Activated T-cell treated with anti-CD3 and anti-CD28 coated beads, Interleukin-2, amount 50 U/mL, for 72 hours (primary cell): ENCODE measurements at places on chromosomes 13 and 19.

GRCh38 chr19:19205416-19206410 is 2.5 kb upstream of the NR2C2AP start:
- no peak overlapping the region for H3K27ac ChIP-seq
- H3K27me3 ChIP-seq = peaks cover 9% of the 10 kb centered on the region
- H3K36me3 ChIP-seq = peaks cover 2% of the 10 kb centered on the region
- peaks cover 41% of the 10 kb centered on the region for H3K4me1 ChIP-seq
- H3K4me3 ChIP-seq = no peak overlapping the region

DNA sequence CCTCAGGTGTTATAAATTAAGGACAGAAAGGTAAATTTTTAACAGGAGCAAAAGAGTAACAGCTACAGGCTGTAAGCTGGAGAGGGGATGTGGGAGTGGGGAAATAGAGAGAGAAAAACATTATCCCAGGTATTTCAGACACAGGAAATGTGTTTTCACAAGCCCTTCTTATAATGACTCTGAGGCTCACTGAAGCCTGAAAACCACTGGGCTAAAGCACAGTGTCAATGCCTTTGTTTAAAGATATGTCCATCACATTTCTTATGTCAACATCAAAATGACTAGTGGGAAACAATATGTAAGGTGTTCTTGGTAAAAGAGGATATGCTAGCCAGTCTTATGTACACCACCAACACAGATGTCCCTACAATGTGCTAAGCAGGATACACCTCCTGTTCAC is 365.9 kb downstream of the FGF14 start:
- H3K4me3 ChIP-seq = no peak overlapping the region
- no peak for DNase-seq
- no peaks in the 10 kb centered on the region for H3K4me1 ChIP-seq
- no peaks in the 10 kb centered on the region for H3K36me3 ChIP-seq

DNA sequence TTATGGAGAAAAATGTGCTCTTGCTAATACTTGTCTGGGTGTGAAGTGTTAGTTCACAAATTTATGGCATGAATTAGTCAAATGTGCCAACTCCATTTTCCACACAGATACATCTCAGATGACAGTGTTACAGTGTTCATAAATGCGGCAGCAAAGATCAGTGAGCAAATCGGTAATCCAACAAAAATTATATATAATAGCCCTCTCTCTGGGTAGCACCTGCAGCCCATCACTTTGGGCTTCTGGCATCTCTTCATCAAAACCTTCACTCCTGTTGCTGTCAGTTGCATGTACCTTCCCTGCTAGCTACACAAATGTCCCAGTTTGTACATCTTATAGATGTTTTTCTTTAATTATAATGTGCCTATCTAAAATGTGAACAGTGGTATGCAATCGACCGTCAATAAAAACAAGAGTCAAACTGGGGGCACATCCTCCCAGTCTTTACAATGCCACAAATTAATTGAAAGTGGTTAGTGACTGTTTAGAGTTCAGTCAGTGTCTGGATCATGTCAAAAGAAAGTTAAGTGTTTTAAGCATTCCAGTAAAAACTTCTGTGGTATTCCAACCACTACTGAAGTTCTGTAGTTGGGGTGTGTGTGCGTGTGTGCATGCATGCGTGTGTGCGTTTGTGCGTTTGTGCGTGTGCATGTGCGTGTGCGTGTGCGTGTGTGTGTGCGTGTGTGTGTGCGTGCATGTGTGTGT is 448.9 kb downstream of the DCT start:
- no peak overlapping the region for H3K4me3 ChIP-seq
- no peak for DNase-seq
- no peak overlapping the region for H3K27ac ChIP-seq
- no peaks in the 10 kb centered on the region for H3K4me1 ChIP-seq
- H3K27me3 ChIP-seq = peaks cover 11% of the 10 kb centered on the region

DNA sequence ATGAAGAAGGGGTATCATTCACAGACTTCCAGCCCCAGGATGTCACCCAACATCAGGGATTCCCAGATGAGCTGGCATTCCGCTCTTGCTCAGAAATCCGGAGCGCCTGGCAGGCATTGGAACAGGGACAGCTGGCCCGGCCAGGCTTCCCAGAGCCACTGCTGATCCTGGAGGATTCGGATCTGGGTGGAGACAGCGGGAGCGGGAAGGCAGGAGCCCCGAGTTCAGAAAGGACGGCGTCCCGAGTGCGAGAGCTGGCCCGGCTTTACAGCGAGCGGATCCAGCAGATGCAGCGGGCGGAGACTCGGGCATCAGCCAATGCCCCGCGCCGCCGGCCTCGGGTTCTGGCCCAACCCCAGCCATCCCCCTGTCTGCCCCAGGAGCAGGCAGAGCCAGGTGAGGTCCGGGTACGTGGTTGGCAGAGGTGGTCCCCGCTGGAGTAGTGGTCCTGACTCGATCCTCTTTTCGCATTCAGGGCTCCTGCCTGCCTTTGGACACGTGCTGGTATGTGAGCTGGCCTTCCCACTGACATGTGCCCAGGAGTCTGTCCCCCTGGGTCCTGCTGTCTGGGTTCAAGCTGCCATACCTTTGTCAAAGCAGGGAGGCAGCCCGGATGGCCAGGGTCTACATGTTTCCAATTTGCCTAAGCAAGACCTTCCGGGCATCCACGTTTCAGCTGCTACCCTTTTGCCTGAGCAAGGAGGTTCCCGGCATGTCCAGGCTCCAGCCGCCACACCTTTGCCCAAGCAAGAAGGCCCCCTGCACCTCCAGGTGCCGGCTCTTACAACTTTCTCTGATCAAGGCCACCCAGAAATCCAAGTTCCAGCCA is 11.0 kb downstream of the PLEKHG2 start:
- H3K27ac ChIP-seq = no peak overlapping the region
- H3K4me3 ChIP-seq = no peak overlapping the region
- H3K36me3 ChIP-seq = peaks cover 6% of the 10 kb centered on the region
- no peak for DNase-seq

GRCh38 chr13:113267642-113268405 is 29.2 kb upstream of the LAMP1 start:
- no peaks in the 10 kb centered on the region for H3K36me3 ChIP-seq
- H3K27me3 ChIP-seq = no peaks in the 10 kb centered on the region
- no peak for DNase-seq
- peak overlapping the region; percentile 86 for H3K27ac ChIP-seq

- H3K4me1 ChIP-seq = no peaks in the 10 kb centered on the region
- peaks cover 1% of the 10 kb centered on the region for H3K36me3 ChIP-seq
- no peak overlapping the region for H3K27ac ChIP-seq
- no peak overlapping the region for H3K4me3 ChIP-seq
- no peak for DNase-seq
- H3K27me3 ChIP-seq = peaks cover 41% of the 10 kb centered on the region
These were observed 4.1 kb downstream of the FPR2 start for GRCh38 chr19:51765086-51765485.

DNA sequence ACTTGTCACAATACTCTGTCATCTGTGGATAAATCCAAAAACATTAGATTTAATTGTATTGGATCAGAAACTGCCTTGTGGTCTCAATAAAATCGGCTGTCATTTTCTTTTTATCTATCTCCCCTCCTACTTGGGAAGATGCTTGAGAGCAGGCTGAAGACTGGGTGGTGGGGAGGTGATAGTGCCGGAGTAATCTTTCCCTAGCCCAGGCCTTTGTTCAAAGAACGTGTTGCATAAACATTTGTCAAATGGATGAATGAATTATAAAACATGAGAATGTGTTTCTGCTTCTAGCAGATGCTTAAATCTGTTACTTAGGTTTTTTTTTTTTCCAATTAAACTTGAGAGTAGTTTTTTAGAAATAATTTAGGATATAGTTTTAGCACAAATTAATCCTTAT is 49.9 kb downstream of the DNAJC3 start:
- H3K27me3 ChIP-seq = no peaks in the 10 kb centered on the region
- no peak for DNase-seq
- no peak overlapping the region for H3K27ac ChIP-seq
- peaks cover 18% of the 10 kb centered on the region for H3K4me1 ChIP-seq

DNA sequence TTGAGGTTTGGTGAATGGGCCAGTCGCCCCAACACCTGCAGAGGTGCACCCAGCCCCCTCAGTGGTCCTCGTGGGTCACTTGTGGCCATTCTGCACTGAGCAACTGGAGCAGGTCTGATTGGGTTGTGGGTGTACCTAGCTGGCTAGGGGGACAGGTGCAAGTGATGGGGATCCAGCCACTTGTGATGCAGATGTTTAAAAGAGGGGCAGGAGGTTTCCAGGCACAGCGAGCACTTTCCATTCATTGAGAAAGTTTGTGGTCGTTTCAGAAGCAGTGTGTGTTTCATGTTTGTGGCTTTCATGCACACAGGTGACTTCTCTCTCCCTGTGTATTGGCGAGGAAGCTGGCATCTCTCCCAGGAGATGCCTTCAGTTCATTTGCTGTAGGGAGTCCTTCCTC is 34.7 kb downstream of the TSSK6 start:
- no peak overlapping the region for H3K27ac ChIP-seq
- DNase-seq = peak; percentile 35
- H3K27me3 ChIP-seq = no peaks in the 10 kb centered on the region
- no peaks in the 10 kb centered on the region for H3K36me3 ChIP-seq
- H3K4me3 ChIP-seq = peak overlapping the region; percentile 37

DNA sequence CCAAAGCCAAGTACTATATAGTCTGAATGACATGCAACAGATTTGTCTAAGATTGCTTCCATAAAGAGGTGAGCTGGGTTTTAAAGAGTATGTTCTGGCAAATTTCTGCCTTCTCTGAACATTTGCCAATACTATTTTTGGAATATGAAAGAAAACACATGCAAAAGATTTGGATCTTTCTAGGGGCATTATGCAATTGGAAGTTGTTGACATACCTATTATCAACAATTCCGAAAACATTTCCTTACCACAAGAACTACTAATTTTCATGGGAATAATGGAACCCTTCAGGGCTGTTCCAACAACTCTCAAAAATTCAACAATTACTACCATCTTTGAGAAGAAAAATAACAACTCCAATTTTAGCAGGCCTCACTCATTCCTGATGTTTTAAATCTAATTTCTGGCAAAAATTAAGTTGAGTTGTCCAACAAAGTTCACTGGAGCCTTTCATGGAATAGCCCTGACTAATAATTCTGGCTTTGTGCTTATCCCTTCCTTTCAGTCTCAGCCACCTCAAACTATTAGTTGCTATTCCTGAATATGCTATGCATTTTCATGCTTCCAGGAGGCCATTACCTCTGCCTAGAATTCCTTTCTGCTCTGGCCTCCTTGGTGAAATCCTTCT is 250.0 kb downstream of the RGCC start:
- no peak for DNase-seq
- H3K27ac ChIP-seq = no peak overlapping the region
- no peak overlapping the region for H3K4me3 ChIP-seq
- no peaks in the 10 kb centered on the region for H3K36me3 ChIP-seq

- no peak for DNase-seq
- H3K27me3 ChIP-seq = no peaks in the 10 kb centered on the region
- no peak overlapping the region for H3K4me3 ChIP-seq
- H3K4me1 ChIP-seq = no peaks in the 10 kb centered on the region
- no peak overlapping the region for H3K27ac ChIP-seq
These were observed 401.7 kb upstream of the HTR2A start for GRCh38 chr13:47298506-47298905.

DNA sequence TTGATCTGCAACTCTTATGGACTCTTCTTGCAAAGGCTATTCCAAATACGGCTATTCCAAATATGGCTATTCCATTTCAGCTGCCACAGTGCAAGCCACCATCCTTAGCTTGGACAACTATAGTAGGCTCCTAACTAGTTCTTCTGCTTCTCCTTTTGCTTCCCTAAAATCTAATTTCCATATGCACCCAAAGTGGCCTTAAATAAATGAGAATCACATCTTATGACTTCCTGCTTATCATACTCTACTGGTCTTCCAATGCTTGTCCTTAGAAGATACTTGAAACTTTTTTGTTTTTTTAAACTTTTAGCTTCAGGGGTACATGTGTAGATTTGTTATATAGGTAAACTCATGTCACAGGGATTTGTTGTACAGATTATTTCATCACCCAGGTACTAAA is 4.9 kb downstream of the UCHL3 start:
- H3K27me3 ChIP-seq = no peaks in the 10 kb centered on the region
- peaks cover 71% of the 10 kb centered on the region for H3K4me1 ChIP-seq
- DNase-seq = no peak
- no peak overlapping the region for H3K4me3 ChIP-seq

DNA sequence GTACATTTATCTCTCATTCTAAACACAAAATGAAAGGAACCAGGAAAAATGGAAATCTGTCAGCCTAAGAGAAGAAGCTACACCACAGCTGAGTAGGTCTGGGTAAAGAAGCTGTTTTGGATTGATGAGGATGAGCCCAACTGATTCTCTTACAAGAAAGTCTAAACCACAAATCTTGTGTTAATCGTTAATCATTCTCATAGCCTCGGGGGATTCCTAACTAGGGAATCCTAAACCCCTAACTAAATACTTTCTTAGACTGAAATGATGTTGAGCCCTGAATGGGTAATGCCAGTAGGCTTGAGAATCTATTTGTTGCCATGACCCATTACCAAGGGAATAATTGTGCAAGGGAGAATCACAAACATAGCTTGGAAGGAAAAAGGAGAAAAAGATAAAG is 327.5 kb upstream of the SPRY2 start:
- H3K36me3 ChIP-seq = no peaks in the 10 kb centered on the region
- no peaks in the 10 kb centered on the region for H3K4me1 ChIP-seq
- no peak overlapping the region for H3K27ac ChIP-seq
- no peaks in the 10 kb centered on the region for H3K27me3 ChIP-seq
- DNase-seq = no peak

- H3K27me3 ChIP-seq = no peaks in the 10 kb centered on the region
- no peaks in the 10 kb centered on the region for H3K36me3 ChIP-seq
- no peak overlapping the region for H3K27ac ChIP-seq
- H3K4me3 ChIP-seq = no peak overlapping the region
- H3K4me1 ChIP-seq = no peaks in the 10 kb centered on the region
These were observed 1092.3 kb downstream of the EFNB2 start for GRCh38 chr13:105442949-105443699.

- peak; percentile 77 for DNase-seq
- peak overlapping the region; percentile 50 for H3K4me3 ChIP-seq
- H3K27me3 ChIP-seq = peaks cover 82% of the 10 kb centered on the region
- peaks cover 11% of the 10 kb centered on the region for H3K4me1 ChIP-seq
- H3K27ac ChIP-seq = no peak overlapping the region
These were observed 37.7 kb downstream of the GSX1 start for GRCh38 chr13:27830010-27830409.

DNA sequence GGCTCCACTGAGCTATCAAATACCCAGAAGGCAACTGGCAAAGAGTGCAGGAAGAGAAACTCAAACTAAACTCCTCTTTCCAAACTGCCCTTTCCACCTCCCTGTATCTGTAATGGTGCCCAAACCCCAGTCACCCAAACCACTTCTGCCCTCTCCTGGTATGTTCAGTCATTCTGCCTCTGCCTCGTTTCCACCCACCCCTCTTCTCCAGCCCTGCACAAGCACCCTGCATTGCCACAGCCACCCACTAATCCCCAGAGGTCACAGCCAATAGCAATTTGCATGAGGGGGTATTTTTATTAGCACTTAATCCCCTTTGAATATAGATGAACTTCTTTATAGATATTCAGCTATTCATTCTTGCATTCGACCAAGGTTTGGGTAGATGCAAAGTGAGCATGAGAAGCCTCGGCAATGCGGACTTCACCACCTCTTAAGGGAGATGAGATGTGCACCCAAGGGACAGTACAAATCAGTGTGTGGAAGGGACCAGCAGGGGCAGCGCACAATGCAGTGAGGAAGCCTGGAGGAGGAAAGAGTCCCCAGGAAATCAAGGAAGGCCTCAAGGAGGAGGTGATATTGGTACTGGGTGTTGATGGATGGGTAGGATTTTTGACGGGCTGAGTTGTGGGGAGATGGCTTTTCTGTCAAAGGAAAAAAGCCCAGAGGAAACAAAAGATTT is 12.4 kb downstream of the TMEM272 start:
- peaks cover 43% of the 10 kb centered on the region for H3K4me1 ChIP-seq
- H3K27ac ChIP-seq = no peak overlapping the region
- H3K27me3 ChIP-seq = no peaks in the 10 kb centered on the region
- DNase-seq = peak; percentile 46
- no peaks in the 10 kb centered on the region for H3K36me3 ChIP-seq
- no peak overlapping the region for H3K4me3 ChIP-seq
